ENCODE measurements at places on chromosomes 6 and 20.

DNA sequence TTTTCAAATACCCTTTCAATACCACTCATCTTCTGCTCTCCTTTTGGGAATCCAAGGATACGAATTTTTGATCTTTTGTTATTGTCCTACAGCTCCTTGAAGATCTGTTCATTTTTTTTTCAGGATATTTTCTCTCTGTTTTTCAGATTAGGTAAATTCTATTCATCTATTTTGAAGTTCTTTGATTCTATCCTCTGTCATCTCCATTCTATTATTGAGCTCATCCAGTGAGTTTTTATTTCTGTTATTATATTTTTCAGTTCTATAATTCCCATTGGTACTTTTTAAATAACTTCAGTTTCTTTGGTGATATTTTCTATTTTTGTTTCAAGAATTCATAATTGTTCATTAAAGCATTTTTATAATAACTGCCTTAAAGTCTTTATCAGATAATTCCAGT is 14.7 kb upstream of the ADTRP start:
- DNase-seq, result no peak

DNA sequence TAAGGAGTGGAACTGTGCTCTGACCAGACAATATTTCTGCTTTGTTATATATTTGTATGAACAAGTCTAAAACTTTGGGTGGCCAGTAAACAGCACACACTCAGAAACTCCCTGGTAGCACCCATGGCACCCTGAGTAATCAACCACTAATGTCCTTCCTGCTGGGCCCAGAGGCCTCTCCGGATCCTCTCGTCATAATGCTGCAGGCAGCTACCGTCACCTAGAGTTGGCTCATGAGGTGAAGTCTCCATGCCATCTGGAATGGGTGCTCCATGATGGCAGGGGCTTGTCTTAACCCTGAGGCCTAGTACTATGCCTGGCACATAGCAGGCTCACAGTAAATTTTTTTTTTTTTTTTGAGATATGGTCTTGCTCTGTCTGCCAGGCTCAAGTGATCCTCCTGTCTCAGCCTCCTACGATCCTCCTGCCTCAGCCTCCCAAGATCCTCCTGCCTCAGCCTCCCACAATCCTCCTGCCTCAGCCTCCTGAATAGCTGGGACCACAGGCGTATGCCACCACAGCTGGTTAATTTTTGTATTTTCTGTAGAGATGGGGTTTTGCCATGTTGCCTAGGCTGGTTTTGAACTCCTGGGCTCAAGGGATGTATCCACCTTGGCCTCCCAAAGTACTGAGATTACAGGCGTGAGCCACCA is 3.0 kb upstream of the SDCBP2 start:
- DNase-seq, result peak; percentile 1

- no peak for DNase-seq
These were observed 98.2 kb downstream of the PTPRK start for GRCh38 chr6:128422200-128422599.

- no peak for DNase-seq
These were observed 266.2 kb downstream of the TAF4 start for GRCh38 chr20:61799394-61799923.

GRCh38 chr20:20233041-20233514 is 134.8 kb upstream of the INSM1 start:
- DNase-seq, result no peak

- no peak for DNase-seq
These were observed 26.5 kb downstream of the BCKDHB start for GRCh38 chr6:80133020-80133419.

GRCh38 chr6:119243037-119243436 is 106.5 kb downstream of the MAN1A1 start:
- DNase-seq, result no peak

GRCh38 chr6:27332692-27333641 is 20.9 kb upstream of the POM121L2 start:
- DNase-seq, result peak; percentile 15

- DNase-seq, result no peak
These were observed 484.0 kb downstream of the C6orf118 start for GRCh38 chr6:164825386-164825785.

DNA sequence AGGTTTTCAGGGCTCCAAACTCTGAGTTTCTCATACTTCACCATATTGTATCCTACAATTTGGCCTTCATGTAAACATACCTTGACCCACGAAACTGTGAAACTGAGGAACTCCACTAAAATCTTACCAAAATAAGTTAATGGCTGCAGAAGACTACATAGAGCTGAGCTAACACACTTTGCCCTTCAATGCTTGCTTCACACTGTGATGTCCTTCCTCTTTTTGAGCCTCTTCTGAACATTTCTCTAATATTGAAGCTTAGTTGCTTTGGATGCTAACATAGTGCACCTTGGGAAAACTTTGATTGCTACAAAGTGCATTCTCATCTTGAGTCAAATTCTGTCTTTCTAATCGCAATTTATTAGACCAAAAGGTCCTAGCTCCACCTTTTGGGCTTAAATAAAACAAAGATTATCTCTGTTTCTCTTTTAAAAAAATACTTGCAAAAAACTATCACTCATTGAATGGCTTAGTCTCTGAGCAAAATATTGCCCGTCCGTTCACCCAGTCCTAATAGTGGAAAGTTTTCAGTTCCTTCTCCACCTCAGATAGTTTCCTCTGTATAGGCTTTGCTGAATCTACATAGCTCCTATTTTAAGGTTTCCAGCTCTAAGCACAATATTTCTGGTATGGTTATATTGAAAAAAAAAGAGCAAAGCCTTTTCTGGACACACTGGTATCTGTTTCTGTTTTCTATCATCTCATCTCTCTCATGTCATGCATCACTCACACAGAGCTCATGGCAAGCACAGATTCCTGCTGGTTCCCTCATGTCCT is 494.6 kb downstream of the RFPL4B start:
- no peak for DNase-seq

DNA sequence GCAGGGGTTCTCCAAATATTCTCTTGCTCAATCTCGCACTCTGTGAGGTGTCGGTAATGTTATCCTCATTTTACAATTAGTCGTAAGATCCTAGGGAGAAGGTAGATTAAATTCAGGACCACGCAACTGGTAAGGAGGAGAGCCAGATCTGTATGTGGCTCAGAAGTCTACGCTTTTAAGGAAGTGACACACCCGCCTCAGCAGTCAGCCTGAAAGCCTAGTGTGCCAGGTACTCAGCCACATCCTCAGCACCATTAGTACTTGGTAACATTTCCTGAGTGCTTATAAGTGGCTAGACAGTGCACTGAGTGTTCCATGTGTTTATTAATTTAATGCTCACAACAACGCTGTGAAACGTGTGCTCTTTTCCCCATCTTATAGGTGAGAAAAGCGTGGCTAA is 63.7 kb downstream of the DHX35 start:
- DNase-seq, result no peak

GRCh38 chr20:46706242-46706641 is 3.2 kb upstream of the SLC2A10 start:
- DNase-seq, result no peak

DNA sequence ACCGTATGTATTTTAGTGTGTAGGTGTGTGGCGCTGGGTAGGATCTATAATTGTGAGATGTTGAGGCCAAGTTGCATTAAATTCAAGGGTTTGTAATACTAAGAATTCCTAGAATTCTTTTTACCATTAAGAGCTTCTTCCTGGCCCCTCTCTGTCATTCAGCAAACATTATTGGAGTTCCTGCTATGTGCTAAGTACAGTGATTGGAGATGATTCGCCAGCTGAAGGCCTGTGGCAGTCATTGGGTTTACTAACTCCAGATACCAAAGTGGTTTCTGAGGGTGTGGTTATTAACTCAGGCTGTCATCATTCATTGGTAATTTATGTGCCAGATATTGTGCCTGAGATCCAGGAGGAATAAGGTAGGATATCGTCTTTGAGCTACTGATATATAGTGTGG is 167.1 kb downstream of the LAMA2 start:
- no peak for DNase-seq

DNA sequence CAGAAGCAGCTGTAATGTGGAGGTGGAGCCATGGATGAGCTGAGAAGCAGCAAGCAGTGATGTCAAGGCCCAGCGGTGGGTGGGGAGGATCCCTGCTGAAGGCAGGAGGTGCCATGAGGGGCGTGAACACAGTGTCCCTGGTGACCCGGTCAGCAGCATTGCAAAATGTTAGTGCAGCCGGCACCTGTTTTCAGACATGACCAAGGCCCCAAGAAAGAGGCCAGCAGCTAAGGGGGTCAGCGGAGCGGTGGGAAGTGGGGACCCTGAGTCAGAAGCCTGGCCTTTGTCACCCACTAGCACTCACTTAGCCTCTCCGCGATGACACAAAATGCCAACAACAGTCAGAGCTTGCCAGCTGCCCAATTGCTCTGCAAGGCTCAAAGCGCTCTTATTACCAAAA is 51.9 kb downstream of the TMEM242 start:
- DNase-seq, result no peak

GRCh38 chr20:53806683-53807401 is 213.2 kb upstream of the ZNF217 start:
- no peak for DNase-seq

GRCh38 chr6:106163446-106163965 is 77.4 kb downstream of the PRDM1 start:
- peak; percentile 63 for DNase-seq

- DNase-seq, result no peak
These were observed 195.7 kb downstream of the CENPW start for GRCh38 chr6:126535595-126535994.

GRCh38 chr20:18734525-18735189 is 78.9 kb upstream of the SCP2D1 start:
- DNase-seq, result no peak

- DNase-seq, result no peak
These were observed 194.8 kb downstream of the CDKAL1 start for GRCh38 chr6:20729086-20729485.

GRCh38 chr6:16239798-16240123 is 1.4 kb downstream of the GMPR start:
- DNase-seq, result no peak

DNA sequence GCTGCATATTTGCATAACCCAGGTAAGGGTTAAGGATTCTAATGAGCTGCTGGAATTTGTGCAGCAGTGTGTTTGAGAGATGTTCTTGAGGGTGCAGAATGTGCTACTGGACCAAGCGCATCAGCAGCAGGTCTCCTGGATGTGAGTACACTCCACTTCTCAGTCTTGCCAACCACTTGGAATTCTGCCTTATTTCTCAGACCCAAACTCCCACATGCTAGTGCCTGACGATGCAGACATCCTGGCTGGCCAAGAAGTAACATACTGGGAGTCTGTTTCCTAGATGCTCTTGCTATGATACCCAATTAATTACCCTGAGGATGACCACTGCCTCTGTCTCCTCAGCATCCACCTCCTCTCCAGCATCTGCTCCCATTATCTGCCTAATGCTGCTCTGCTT is 186.6 kb downstream of the MOXD1 start:
- no peak for DNase-seq

DNA sequence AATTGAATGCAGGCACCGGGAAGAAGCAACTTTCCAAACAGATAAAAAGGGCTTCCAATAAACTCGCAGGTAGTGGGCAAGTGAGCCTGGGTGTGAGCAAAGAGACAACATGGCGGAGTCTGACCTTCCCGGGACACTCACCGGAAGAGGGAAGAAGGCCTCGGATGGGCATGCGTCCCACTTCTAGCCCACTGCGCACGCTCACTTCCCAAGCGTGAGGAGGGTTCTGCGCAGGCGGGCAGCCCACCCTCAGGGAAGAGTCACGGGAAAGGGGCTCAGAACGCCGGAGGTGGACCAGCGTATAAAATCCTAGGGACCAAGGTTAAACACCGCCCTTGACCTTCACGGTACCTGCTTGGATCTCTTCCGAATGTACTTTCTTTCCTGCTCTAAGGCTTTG is 95.5 kb upstream of the AFDN start:
- DNase-seq, result no peak

DNA sequence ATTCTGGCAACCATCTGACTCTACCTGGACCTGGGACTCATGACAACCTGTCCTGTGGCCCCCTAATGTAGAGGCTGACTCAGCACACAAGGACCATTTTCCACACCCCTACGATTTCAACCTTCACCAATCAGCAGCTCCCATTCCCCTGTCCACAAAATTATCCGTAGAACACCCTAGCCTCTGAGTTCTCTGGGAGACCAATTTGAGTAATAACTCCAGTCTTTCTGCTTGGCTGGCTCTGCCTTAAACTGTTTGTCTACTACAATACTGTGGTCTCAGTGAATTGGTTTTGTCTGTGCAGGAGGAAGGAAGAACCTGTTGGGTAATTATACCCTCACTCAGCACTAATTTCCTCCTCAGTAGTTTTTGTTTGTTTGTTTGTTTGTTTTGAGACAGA is 99.3 kb upstream of the MRPS10 start:
- DNase-seq, result no peak

DNA sequence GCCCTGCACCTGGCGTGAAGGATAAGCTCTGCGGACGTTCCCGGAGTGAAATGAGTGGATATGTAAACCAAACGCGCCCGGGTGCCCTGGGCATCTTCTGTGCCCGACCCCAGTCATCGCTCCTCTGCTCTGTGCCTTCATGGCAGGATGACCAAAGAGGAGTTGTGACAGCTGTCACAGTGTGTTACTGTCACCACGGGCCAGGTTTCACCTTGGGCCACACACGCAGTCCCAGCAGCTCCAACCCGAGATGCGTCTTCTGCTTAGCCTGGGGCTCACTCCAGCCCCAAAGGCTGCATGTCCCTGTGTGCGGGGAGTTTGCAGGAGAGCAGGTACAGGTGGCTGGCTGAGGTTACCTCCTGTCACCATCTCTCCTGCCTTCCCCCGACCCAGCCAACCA is 311.6 kb downstream of the BMP7 start:
- DNase-seq, result no peak

GRCh38 chr6:106557837-106558236 is 71.5 kb downstream of the RTN4IP1 start:
- no peak for DNase-seq

- DNase-seq, result no peak
These were observed 7.8 kb downstream of the DUSP15 start for GRCh38 chr20:31862506-31862905.

DNA sequence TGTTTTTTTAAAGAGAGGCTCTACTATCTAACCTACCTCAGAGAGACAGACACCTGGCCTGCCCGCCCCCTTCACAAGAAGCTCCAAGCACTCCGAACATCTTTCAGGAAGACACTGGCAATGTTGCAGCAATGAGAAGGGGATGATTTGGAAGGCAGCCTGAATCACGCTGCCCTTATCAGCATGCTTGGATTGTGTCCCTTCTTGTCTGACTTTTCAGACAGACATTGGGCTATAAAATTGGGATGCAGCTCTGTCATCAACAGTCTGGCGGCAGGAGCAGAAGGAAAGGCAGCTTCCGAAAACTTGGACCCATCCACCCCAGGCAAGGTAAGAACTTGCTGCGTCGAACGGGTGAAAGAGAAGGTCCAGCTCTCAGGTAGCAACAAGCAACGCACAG is 56.0 kb downstream of the CDK5RAP1 start:
- no peak for DNase-seq

DNA sequence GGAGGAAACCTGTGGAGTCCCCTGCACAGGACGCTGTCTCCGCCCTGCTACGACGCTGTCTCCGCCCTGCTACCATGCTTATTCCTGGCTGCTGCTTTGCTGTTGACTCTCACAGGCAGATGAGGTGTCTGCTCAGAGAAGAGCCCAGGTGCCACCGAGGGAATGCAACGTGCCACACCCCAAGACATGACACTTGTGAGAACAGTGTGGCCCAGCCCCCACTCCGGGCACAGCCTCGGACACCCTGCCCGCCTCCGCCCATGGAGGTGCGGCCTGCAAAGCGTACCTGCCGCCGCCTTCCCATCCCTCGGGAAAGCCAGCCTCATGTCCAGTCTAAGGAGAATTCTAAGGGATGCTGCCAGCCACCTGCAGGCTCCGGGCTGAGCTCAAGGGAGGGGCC is 15.6 kb upstream of the MRGBP start:
- DNase-seq, result no peak

All from T-helper 2 cell treated with Interferon-gamma antibody and Interleukin-4, amounts not matched to agents 5 μg/mL and 100 μg/mL, for 36 hours (primary cell).